ENCODE measurements at places on chromosomes 3 and 15. TPM values are rescaled to one million over a fixed set of nuclear protein-coding genes. Genes with fewer than 3 reads are reported as not detected.
A peak's percentile ranks its signal among the peaks of the same experiment; 100 is the strongest.

DNA sequence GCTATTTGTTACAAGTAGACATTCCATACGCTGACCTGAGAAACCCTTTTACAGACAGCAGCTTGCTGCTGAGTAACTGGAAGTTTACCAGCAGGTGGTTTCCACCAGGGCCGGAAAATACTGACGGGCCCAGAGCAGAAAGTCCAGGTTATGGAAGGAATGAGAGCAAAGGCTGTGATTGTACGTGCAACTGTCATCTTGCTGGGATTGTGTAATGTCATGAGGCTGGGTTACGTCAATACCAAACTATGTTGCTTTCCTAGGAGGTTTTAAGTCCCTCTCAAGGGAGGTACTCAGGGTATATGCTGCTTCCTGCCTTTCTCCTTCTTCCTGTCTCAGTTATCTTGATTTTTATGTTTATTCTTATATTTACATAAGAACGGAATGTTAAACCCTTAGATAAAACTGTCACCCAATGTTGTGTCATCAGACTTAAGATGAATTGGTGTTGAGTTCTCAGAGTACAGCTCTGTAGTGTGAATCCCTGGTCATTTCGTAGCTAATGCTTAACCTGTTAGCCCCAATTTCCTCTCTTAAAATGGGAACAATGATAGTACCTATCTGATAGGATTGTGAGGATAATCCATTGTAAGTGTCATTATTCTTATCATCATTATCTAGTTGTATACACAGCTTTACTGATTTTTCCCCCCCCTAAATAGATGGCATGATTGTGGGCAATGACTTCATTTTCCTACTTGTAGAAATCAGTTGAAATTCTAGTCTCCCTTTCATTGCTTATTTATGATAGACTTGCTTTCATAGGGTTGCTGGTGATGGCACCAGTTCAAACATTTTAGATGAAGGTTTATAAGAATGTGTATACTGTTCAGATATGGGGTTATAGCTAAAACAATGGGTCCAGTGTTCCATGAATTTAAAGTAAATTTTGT, 101.4 kb downstream of the FNDC3B start:
- peak; percentile 34 for DNase-seq

- no peak for DNase-seq
Measured at GRCh38 chr3:13017361-13018042, 55.7 kb downstream of the IQSEC1 start.

GRCh38 chr3:101195951-101196713, 124.2 kb downstream of the IMPG2 start:
- no peak for DNase-seq

The ALS2CL gene
- 33.1 TPM for total RNA-seq

- no peak for DNase-seq
Measured at GRCh38 chr3:153437666-153438065, 275.6 kb downstream of the RAP2B start.

GRCh38 chr15:65323071-65323511, 18.6 kb downstream of the RNU5B-1 start:
- DNase-seq, result peak; percentile 86

The NUP210 gene
- total RNA-seq, result 3.9 TPM

- DNase-seq, result no peak
Measured at GRCh38 chr3:32352563-32352962, 39.1 kb upstream of the CMTM7 start.

DNA sequence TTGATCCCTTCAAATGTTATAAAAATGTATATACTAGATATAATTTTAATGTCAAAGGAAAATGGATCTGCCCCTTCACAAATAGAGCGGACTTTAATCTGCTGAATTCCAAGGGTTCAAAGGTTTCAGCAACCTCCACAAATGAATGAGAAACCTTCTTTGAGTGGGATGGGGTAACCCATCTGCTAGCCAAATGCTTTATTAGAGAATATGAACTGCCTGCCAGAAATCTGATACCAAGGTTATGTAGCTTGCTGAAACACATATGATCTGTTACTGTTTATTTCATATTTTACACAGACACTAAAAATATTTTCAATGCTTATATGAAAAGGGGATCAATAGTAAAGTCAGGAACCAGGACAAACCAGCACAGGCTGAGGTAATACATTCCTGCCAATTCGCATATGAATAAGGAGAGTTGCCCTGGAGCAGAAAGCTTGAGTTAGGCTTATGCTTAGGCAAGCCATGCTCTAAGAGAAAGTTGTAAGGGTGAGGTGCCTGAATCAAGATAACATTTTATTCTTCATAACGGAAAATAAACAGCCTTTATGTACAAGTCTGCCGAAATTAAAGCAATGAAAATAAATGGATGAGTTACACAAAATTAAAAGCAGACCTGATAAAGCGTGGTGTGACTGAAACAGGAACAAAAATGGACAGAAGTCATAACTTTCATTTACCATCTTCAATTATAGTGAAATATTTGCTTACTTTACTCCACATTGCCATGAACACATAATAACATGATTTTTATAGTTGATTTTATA, 26.5 kb downstream of the PLOD2 start:
- DNase-seq, result no peak

The SNX1 gene
- 89.7 TPM for total RNA-seq

DNA sequence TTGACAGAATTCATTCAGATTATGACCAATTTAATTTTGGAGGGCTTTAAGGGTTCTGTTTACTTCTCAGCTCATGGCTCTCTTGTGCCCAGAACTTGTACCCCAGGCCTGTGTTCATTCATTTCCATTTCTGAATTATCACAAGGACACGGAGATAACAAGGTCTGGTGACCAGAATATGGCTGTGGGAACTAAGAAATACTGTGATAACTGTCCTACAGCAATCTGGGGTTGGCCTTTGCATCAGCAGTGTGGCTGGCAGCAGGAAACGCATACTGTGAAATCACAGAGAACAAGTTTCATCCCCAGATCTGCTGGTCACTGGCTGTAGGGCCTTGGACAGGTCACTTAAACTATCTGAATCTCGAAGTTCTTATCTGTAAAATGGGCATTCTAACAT, 41.8 kb upstream of the TPM1 start:
- DNase-seq, result peak; percentile 44

DNA sequence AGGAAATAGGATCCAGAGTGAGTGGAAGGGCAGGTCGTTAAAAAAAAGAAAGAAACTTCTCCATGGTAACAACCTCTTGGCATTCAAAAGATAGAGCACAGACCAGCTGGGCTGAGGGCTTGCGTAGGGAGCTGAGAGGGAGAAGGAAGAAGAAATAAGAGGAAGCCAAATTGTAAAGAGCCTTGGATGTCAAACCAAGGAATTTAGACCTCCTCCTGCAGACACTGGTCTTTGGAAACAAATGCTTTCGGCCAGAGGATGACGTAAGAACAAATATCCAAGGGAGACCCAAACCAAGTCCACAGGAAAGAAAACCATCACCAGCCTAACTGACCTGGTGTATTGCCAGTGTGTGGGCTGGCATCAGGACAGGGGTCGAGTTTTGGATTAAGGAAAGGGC, 155.2 kb downstream of the UACA start:
- no peak for DNase-seq

The CISH gene
- total RNA-seq, result 10.2 TPM

The SPSB4 gene
- 5.3 TPM for total RNA-seq

GRCh38 chr3:110293660-110294059, 778.0 kb upstream of the NECTIN3 start:
- DNase-seq, result no peak

GRCh38 chr3:119469418-119470189, 841 bp downstream of the POGLUT1 start:
- no peak for DNase-seq

Measured in left ventricle myocardium superior (tissue), 1 donor.